ENCODE measurements at places on chromosomes 3 and 15.

DNA sequence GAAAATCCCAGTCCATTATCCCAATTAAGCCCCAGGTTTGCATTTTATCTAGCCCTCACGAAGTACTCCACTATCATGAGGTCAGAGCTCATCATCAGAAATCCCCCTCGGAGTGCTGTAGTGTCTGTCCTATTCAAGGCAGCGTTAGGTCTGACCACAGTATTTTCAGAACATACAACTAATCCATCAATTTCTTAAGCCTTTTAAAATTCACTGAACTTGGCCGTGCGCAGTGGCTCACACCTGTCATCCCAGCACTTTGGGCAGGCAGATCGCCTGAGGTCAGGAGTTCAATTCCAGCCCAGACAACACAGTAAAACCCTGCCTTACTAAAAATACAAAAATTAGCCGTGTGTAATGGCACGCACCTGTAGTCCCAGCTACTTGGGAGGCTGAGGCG is 11.9 kb downstream of the VGLL4 start:
- DNase-seq = no peak

- DNase-seq = no peak
Measured at GRCh38 chr15:74976159-74976558, 19.2 kb upstream of the SCAMP5 start.

- DNase-seq = peak; percentile 12
Measured at GRCh38 chr3:48215876-48216275, 7.4 kb upstream of the CAMP start.

GRCh38 chr3:69094467-69095205 is 9.9 kb downstream of the ARL6IP5 start:
- DNase-seq = no peak

DNA sequence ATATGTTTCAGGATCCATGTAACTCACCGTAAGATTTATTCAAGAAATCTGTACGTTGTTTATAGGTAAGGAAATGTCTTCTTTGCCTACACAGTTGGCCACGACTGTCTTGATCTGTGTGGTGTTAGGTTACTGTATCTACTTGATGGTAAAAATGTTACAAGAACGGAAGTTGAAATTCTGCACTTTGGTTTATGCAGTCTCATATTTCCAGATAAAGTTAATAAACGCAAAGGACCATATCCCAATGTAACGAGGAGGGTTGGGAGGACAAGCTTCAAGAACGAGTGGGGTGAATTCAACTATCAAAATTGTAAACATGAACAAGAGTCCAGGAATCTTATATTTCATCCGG is 1.0 kb downstream of the USF3 start:
- peak; percentile 24 for DNase-seq

GRCh38 chr3:30012941-30013543 is 593.4 kb upstream of the TGFBR2 start:
- no peak for DNase-seq
